Activated B cell treated with CpG ODN at 0.5 μM for 24 hours (primary cell): ENCODE measurements at places on chromosomes 3 and 15.

GRCh38 chr15:33131552-33132232 lies 62.8 kb downstream of the FMN1 start:
- DNase-seq, result no peak

DNA sequence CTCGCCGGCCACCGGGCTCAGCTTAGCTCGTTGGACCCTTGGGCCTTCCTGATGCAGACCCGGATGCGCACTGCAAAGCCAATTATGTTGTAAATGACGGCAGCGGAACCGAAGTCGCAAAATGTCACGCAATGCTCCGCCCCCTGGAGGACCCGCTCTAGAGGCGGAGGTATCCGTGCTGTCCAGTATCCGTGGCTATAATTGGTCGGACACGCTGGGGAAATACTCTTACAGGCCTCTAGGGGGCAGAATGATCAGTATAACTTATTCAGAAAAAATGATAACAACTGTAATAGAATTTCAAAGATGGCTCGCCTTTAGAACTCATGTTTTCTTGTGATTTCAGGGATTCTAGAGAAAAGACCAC lies at the start of gene PRR23B:
Gene PRR23B (minus strand): TSS at position 59 of the 367 bp plus-strand sequence. CDS start 265 bp downstream, outside the sequence.
- no peak for DNase-seq

- no peak for DNase-seq
Measured at GRCh38 chr3:67349551-67350174, 304.7 kb downstream of the SUCLG2 start.

DNA sequence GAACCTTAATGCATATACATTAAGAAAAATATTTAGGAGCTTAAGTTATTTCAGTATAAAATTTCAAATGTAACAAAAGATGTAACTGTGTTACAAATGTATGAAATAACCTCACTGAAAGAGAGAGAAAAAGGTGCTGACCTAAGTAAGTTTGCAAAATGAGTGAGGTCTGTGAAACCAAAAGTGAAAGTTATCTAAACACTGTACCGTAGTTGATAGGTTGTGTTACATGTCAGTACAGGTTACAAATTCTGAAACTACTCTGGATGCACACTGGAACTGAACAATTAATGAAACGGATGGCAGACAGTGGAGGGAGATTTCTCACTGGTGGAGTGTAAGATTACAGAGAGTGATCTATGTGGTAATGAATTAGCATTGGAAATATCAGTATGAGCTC lies 420.7 kb downstream of the ZNF385D start:
- DNase-seq, result no peak

GRCh38 chr3:43786526-43787305 lies 96.0 kb downstream of the ABHD5 start:
- DNase-seq, result no peak

- DNase-seq, result no peak
Measured at GRCh38 chr3:123834631-123835030, 49.5 kb downstream of the MYLK start.

GRCh38 chr3:129747136-129747535 lies 140.7 kb upstream of the PLXND1 start:
- DNase-seq, result no peak

- DNase-seq, result no peak
Measured at GRCh38 chr3:136858381-136858780, 3.6 kb upstream of the NCK1 start.

- DNase-seq, result no peak
Measured at GRCh38 chr3:2510591-2511145, 412.0 kb downstream of the CNTN4 start.

DNA sequence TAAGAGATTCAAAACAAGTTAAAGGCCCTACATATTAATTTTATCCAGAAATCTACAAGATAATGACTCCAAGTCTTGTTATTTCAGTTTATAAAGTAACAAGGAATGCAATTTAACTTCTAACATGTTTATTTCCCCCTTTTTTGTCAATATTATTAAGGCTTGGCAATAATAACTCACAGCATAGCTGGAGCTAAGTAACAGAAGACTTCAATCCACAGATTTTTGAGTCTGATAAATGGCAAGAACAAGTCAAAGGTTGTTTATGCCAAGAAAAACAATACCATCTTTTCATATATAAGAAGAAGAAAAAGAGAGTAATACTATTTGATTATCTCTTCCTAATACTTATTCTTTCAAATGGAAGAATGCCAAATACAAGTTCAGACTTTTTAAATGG lies 631.0 kb upstream of the CCDC54 start:
- DNase-seq, result no peak

GRCh38 chr3:191329654-191330529 lies at the start of gene UTS2B:
UTS2B (minus strand) TSS chr3:191330526; CDS start chr3:191282189, 48,337 bp downstream.
- no peak for DNase-seq

- no peak for DNase-seq
Measured at GRCh38 chr3:74149466-74149865, 465.0 kb downstream of the CNTN3 start.
